ENCODE measurements at places on chromosomes 1 and 21.

- no peak for DNase-seq
Measured at GRCh38 chr1:85818371-85818770, 110.1 kb upstream of the ZNHIT6 start.

DNA sequence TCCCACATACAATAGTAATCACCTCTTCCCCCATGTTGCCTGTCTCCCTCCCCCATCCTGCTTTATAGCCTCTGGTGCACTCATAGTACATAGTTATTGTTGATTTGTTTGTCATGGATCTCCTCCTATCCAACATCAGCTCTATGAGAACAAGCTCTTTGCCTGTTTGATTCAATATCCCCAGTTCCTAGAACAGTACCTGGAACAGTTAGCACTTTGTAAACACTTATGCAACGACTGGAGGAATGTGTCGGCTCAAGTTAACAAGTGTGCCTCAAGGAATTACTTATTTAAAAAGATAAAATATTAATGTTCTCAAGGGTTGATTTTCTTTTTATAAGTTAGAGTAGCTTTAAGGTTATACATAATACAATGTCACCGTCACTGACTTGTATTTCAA, 271.6 kb upstream of the KAZN start:
- DNase-seq, result no peak

DNA sequence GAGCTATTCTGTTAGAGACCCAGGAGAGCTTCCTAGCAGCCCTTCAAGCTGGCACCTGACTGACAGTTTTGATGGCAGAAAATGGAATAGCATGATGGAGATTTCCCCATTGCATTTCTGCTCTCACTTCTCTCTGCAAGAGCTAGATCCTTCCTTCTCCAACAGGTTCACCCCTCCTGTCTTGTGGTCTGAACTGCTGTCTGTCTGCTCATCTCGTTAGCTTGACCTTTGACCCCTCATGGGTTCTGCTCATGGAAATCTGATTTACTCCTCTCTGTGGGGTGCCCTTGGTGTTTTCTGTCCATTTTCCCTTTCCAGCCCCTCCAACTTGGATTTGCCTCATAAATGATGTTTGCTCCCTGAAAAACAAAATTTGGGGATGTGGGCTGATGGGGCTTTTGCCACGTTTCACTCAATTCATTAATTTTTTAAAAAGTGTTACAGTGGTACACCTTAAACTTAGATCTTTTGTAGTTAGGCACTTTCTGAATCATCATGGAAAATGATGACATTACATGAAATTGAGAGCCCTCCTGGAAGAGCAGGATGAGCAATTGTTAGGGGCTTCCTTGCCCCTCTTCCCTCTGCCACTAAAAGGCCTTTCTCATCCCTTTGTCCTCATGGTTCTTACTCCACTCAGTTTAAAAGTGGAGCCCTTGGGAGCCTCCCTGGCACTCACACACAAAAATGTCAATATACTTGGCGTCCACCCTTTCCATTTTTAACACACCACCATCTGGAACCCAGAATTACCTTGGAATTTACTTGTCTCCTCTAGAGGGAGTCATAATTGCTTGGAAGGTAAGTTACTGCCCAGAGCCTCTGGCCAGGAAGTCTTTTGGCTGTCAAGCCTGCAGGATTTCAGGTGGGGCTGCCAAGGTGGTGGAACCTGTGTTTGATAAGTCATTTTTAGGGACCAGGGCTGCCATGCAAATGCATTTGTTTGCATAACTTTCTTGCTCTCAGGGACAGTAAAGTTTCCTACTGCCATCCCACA, 31.9 kb upstream of the IL19 start:
- DNase-seq, result no peak

GRCh38 chr1:180631766-180632325, at the start of gene XPR1:
XPR1 (plus strand) TSS chr1:180632022; CDS start chr1:180632202, 180 bp downstream.
- DNase-seq, result peak; percentile 94

DNA sequence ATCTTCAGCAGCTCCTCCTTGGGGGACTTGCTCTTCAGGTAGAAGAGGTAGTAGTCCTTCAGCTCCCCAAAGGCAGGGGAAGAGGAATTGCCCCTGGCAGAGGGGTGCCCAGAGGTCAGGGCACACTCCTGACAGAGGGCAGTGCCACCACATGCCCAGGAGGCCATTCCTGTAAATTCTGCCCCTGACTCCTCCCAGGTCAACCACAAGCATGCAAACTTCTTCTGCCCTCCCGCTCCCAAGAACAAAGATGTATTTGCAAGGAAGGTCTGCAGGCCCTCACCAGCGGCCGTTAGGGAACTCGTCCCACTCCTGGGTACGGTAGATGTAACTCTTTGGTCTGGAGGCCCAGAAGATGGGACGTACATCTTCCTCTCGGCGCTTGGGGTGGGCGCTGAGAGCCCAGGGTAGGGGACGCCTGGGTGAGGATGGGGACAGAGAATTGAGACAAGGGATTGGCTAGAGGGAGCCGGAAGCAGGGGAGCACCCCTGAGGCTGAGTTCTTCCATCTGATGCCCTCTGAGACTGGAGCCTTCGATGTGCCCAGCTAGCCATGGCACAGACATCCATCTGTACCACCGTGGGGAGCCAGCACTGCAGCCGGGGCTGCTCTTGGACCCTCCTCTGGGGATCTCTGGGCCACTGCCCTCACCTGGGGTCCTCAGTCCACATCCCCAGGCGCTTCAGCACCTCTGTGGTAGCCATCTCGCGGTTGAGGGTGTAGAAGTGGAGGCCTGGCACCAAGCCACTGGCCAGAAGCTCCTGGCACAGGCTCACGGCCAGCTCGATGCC, 11.1 kb downstream of the MTHFR start:
- DNase-seq, result no peak

GRCh38 chr1:157390651-157391050, 161.7 kb downstream of the FCRL5 start:
- no peak for DNase-seq

DNA sequence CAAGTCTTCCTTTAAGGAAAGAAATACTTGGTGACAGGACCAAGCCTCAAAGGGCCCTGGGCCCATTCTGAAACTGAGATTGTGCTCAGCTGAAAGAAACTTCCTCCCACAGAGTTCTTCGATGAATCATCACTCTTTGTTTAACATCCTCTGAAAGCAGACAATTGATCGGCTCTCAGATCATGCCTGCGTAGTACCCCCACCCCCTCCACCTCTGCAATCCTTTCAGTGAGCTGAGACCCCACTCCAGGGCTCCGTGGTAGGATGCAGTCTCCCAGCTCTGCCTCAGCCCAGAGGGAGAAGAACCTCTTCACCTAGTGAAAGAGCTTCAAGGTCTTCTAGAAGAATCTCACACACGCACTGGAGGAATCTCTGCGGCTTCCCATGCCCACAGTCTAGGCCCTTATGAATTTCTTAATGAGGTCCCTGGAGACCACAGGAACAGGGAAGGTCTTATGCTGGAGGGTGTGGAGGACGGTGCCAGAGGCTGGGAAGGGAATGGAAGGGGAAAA, 104.9 kb upstream of the SOD1 start:
- DNase-seq, result peak; percentile 68

DNA sequence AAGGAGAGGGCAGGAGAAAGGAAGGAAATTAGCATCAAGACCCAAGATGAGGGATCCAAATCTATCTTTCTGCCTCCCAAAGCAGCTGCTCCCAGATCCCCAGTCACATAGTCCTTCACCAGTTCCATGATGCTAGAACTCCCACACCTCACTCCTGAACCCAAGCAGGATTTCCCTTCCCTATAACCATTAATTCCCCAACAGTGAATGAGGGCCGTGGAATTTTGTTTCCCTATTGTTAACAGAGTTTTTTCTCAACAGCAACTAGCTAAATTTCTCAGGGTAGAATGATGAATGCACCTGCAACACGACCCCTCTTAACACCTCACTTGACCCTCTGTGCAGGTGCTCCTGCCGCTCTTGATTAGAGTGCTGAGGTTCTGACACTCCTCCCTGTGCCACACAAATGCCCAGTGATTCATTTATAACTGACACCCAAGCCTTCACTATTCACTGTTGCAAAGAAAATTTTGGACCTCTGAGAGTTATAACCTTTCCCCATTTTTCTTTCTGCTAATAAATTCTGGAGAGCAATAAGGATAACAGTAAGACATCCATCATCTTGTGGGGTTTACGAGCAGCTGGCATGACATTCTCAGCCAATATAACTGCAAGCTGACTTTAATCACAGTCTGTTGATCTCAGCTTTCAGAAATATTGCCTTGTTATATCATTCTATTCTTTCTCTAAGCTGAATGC, 25.4 kb upstream of the NPL start:
- no peak for DNase-seq

DNA sequence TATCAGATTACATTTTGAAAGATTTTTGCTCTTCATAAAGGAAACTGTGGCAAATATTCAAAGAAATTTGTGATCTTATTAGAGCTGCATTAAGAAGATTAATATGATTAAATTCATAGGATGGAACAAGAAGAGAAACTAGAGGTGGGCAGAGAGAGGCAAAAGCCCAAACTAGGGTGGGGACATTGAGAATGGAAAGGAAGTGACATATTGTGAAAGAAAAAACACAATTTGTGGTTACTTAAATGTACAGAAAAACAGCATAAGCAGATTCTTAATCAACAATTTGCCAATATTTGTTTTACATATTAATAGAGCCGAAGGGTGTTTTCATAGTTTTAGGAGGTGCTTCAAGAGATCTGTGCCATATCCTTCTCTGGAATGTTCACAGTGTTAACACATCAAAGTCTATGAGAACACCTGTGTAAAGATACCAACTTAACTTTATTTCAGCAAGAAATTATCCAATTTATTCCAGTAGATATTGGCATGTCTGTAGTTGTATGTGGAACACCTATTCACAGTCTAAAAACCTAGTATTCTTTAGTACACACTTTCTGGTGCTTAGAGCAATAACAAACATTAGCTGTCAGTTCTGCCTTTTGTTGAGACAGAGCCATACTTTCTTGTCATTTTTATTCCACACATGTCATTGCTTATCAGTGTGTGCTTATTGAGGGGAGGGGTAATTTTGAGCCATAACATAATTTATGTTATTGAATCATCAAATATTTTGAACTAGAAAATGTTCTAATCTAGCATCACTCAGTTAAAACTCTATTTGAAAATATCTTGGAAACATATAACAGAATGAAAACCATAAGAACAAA, 401.5 kb downstream of the PTPRC start:
- DNase-seq, result no peak

DNA sequence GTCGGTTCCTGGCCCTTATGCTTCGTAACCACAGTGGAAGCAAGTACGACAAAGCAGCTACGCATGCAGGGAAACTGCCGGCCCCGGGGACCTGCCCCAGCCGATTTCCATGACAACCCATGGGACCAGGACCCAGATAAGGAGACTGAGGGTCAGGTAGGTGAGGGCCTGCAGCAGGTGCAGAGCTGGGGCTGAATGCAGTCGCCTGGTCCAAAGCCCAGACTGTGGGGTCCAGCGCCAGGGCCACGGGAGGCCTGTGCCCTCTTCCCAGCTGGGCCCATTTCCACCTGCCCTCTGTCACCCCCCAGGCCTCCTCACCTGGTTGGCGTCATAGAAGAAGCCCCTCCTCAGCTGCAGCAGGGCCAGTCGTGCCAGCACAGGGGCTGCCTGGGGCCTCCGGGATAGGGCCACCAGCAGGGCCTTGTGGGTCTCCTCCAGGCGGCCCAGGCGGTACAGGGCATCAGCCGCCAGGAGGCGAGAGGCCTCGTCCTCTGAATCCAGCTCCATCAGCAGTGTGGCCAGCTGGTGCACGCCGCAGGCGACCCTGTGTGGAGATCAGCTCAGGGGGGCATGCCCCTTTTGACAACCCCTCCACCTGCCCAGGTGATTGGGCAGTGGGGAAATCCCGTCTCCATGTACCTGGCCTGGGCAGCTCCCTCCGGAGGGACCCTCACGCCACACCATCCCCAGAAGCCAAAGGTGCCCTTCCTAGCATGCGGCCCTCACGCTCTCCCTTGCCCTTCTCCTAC, 14.2 kb downstream of the TTC34 start:
- DNase-seq, result no peak

DNA sequence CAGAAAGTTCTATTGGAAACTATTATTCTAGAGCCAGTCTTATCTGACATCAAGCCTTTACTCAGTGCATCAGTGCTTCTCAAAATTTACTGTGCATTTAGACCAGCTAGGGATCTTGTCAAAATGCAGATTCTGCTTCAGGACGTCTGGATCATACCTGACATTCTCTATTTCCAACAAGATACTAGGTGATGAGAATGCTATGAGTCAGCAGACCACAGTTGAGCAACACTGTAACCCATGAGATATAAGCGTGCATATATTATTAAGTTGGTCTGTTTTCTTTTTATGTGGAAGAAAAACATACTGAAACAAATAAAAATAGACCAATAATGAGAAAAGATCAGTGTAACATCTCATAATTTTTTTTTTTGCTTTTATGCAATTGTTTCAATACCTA, 40.4 kb upstream of the KCNH1 start:
- no peak for DNase-seq

DNA sequence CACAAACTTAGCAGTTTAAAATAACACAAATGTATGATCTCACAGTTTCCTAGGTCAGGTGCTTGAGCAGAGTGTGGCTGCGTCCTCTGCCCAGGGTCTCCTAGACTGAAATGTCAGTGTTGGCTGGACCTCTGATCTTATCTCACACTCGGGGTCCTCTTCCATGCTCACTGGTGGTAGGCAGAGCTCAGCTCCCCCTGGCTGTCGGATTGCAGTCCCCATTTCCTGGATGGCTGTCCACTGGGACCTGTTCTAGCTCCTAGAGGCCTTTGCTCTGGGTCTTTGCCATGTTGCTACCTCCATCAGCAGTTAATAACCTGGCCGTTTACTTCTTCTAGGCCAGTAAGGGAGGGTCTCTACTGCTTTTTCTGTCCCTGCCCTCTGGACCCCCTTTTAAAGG, 107.5 kb downstream of the PCNX2 start:
- no peak for DNase-seq

- DNase-seq, result no peak
Measured at GRCh38 chr1:87985071-87985470, 656.4 kb downstream of the LMO4 start.

DNA sequence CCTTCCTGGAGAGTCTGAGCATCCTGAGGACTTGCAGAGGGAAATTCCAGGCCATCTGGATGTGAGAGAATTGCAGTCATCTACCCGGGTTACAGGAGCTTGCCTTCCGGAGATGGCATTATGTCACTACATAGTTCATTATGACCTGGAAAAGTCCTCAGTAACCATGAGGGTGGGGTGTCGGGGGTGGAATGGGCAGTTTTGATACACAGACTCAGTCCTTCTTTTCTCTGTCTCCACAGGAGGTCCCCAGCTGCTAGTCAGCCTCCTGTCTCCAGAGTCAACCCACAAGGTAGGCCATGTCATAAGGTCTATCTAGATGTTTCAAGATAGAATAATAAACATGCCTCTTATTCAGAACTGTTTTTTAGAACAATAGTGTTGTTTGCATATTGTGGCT, 268.2 kb upstream of the SGIP1 start:
- DNase-seq, result no peak

GRCh38 chr1:1032424-1032823, 12.5 kb downstream of the AGRN start:
- DNase-seq, result no peak

GRCh38 chr1:171707583-171707982, 34.3 kb downstream of the VAMP4 start:
- DNase-seq, result no peak
